ENCODE measurements at places on chromosomes 6 and 20.

GRCh38 chr6:127103482-127103881, 15.0 kb upstream of the RSPO3 start:
- DNase-seq = no peak

DNA sequence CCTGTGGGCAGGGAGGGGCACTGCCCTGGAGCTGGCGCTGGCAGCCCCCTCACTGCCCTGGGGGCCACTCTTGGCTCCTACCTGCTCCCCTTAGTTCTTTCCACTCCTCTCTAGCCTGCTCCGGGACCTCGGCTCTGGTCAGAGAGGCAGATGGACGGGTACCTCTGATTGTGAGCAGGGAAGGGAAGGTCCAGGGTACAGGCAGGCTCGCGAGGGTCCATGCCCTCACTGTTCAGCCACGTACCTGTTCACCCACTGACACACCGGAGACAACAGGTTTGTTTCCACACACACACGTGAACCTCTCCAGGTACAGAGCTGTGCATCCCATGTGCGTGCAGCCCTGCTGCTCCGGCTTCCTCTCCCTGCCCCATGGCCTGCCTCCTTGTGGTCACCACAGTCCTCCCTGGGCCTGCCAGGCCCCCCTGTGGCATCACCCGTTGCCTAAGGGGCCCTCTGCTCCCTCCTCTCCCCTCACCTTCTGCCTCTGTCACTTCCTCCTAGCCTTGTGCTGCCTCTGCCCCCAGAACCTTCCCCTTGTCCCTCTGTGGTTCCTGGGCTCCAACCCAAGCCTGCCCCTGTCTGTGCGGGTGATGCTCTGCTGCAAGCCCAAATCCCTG, 2.3 kb downstream of the EMILIN3 start:
- no peak for DNase-seq

GRCh38 chr6:44302856-44303255, 10.3 kb downstream of the AARS2 start:
- DNase-seq = no peak

GRCh38 chr6:140833408-140833807, 1299.3 kb upstream of the GJE1 start:
- no peak for DNase-seq

DNA sequence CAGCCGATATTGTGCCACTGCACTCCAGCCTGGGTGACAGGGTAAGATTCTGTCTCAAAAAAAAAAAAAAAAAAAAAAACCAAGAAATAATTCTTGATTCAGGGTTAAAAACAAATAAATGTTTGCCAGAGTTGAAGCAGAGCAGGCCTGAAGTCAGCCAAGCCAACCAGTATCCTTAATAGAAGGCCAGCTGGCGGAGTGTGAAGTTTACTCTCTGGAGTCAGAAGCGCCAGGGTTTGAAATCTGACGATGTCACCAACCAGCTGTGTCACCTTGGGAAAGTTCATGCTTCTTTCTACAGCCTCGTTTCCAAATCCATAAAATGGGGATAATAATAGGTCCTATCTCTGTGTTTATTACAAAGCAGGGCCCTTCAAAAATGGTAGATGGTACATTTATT, 73.0 kb upstream of the ENPP5 start:
- no peak for DNase-seq
